Stimulated activated CD8-positive, alpha-beta memory T cell treated with anti-CD3 and anti-CD28 coated beads, Interleukin-15, amount 100 ng/mL, for 4 hours (primary cell): ENCODE measurements at places on chromosomes 7 and 10.
A peak's percentile ranks its signal among the peaks of the same experiment; 100 is the strongest.

- no peak for DNase-seq
Observed at GRCh38 chr10:97849103-97849686, 448 bp upstream of the GOLGA7B start.

- DNase-seq = no peak
Observed at GRCh38 chr10:23786594-23786993, 347.7 kb downstream of the OTUD1 start.

- no peak for DNase-seq
Observed at GRCh38 chr10:100496567-100496966, 23.1 kb downstream of the SEC31B start.

- DNase-seq = no peak
Observed at GRCh38 chr10:22315455-22316285, 518 bp upstream of the COMMD3 start.

GRCh38 chr7:104074529-104074928 lies 85.1 kb upstream of the RELN start:
- DNase-seq = no peak

- DNase-seq = no peak
Observed at GRCh38 chr10:32002531-32002930, 53.7 kb downstream of the KIF5B start.

GRCh38 chr10:114604357-114605130 lies 53.5 kb downstream of the ABLIM1 start:
- no peak for DNase-seq

GRCh38 chr10:54940418-54940817 lies 139.4 kb upstream of the PCDH15 start:
- no peak for DNase-seq

- no peak for DNase-seq
Observed at GRCh38 chr7:70631718-70632117, 500.2 kb upstream of the GALNT17 start.

DNA sequence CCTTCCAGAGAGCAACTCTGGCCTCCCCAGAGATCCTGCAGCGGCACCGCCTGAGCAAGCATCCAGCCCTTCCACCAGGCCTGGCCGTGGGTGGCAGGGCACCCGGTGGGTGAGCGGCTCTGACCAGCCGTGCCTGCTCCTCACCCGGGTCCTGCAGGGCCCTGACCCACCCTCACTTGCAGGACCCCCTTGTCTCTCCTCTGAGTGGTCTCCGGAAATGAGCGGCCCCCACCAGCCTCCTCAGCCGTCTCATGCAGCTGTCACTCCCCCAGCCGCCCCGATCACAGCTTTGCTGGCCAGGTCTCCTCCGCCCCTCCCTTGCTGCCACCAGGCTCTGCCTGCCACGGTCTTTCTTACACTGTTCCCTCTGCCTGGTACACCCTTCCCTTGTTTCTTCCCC lies 218.2 kb downstream of the TCERG1L start:
- DNase-seq = no peak

DNA sequence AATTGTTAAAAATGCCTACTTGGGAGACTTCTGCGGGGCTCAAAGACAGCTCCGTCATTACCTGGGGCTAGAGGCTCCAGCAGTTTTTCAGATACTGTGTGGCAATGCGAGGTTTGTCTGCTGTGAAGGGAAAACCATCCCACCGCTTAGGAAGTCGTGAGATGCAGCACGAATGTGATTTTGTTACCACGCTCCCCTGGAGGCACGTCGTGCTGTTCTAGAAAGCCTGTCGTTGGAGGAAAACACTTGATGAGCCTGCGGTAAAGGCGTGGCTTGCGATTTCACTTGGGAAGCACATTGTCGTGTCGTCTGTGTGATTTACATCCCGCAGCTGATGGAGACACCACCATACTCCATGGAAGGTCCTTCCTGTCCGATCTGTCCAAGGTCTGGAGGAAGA lies 39.3 kb downstream of the CAMK1D start:
- no peak for DNase-seq

DNA sequence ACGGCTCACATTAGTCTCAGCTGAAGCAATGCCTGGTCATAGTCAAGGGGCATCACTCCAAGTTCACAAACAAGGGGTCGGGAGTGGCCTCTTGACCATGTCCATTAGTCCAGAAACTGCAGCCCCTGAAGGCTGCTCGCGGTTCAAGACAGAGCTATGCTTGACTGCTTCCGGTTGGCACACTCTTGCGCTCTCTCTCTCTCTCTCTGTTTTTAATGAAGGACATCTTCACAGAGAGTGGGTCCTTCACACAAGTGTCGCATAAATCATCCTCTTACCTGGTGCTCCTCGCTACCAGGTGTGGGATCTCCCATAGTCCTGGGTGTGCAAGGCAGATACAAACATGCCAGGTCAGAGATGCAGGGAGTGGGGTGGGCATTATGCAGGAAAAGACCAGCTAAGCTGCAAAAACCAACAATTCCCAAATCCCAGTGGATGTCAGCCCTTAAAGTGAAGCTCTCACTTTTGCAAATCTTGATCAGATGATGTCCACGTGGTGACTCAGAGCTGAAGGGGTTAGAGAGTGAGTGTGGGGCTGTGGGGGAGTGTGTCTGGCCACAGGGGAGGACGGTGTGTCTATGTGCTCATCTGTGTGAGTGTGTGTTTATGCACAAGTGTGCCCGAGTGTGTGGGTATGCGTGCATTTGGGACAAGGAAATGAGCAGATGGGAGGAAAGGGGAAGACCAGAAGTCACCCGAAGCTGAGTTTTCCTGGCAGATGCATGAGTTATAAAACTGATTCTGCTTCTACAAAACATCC lies 83.7 kb upstream of the PPP2R2D start:
- no peak for DNase-seq

DNA sequence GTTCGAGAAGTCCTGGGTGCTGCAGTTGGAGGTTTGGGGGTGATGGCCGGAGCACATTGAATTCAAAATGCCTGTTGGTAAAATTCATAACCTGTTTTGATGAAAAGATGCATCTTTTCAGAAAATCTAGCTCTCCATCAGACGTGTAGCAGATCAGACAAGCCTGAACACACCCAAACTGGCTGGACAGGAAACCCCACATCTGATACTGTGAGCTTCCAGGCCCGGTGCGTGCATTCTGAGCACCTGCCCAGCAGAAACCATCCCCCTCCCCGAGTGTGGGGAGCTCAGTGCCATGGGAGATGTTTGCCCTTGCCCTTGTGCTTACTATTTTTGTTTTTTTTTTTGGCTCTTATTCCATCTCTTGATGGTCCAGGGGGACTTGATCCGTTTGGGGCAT lies 417.1 kb downstream of the TCERG1L start:
- no peak for DNase-seq

GRCh38 chr7:99918959-99919813 lies at the start of gene TRIM4:
Gene TRIM4, minus strand, starts transcription at chr7:99919530. Its CDS starts 129 bp downstream, at chr7:99919401.
- peak; percentile 77 for DNase-seq

DNA sequence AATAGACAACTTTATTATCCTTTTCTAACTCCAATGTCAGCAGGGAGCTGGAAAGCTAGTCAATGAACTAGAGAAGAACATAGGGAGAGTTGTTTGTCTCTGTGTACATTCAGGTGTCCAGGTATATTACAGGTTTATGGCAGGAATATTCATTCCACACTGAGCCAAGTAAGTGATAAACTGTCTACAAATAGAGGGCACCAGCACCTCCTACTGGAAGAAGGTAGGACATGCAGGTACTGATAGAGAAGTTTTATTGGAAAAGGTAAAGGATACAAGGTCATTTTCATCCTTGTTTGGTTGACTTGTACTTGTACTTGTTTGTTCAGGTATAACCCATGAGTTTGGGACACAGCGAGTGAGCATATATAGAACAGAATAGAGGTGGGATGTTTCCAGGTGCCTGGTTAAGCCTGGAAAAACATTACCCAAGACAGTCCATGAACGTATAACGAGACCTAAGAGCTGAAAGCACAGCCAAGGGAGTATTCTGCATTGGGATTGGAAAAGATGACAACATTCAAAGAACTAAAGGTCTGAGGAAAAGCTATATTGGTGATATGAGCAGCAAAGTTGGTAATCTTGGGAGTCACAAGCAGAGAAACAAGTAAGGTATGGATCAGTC lies 61.4 kb upstream of the PPP1R3C start:
- no peak for DNase-seq

- no peak for DNase-seq
Observed at GRCh38 chr10:14311206-14311957, 19.3 kb downstream of the FRMD4A start.

DNA sequence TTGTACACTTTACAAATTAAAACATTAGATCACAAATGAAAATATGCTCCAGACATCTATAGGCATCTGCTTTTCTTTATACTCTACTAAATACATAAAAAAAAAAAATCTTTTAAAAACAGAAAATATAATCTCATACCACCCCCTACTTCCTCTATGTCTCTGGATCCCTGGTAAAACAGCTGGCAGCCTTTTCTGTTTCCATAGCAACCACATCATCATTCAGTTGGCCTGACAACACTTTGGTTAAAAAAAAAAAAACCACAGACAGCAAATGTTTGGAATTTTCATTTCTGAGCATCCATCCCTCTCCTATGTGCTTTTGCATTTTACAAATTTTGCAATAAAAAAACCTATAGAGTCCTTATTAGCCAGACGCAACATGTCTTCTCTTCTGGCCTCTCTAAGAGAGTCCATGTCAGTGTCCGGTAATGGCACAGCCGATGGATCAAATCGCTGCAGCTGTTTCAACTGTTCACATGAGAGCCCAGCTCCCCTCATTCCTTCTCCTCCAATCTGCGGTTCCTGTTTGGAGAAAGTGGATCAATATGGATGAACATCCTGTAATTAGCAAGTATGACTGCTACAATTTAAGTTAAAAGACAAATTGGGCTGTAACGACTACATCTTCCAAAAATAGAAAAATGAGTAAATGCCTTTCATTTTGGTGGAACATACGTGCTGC lies 105.6 kb downstream of the NSUN6 start:
- DNase-seq = no peak
